Forelimb muscle (tissue), 1 donor: ENCODE measurements at places on chromosomes 3 and 15. TPM values are rescaled to one million over a fixed set of nuclear protein-coding genes. Genes with fewer than 3 reads are reported as not detected.

The SNTN gene
- not detected for polyA plus RNA-seq

The SEMA3B gene
- 36.7 TPM for polyA plus RNA-seq

The GOLGA8N gene
- 19.5 TPM for polyA plus RNA-seq

The CAMK2N2 gene
- polyA plus RNA-seq, result not detected

The GOLGA8T gene
- not detected for polyA plus RNA-seq

The SLC22A14 gene
- 0.39 TPM for polyA plus RNA-seq

The KNL1 gene
- 7.5 TPM for polyA plus RNA-seq

The SIDT1 gene
- 2.6 TPM for polyA plus RNA-seq

The PROS1 gene
- 21.0 TPM for polyA plus RNA-seq

The SLC12A1 gene
- polyA plus RNA-seq, result 0.15 TPM

The GSK3B gene
- 26.5 TPM for polyA plus RNA-seq

The TAGLN3 gene
- 3.4 TPM for polyA plus RNA-seq

The SYNPR gene
- not detected for polyA plus RNA-seq

The CLDN16 gene
- polyA plus RNA-seq, result 0.13 TPM

The VPS13C gene
- 32.5 TPM for polyA plus RNA-seq

The SST gene
- not detected for polyA plus RNA-seq

The ALPK3 gene
- polyA plus RNA-seq, result 92.1 TPM
